Activated T-helper 1 cell treated with anti-CD3 and anti-CD28 coated beads, Interleukin-12 subunit alpha, Interleukin-12 subunit beta, Interleukin-2, Interleukin-4 antibody, amounts not matched to agents 30 ng/mL and 10 ng/mL and 1 ng/mL, durations not matched to agents 14 hours and 24 hours and 36 hours (primary cell): ENCODE measurements at places on chromosomes 7 and 10.

- no peak for DNase-seq
Observed at GRCh38 chr10:130027716-130028464, 63.8 kb upstream of the EBF3 start.

DNA sequence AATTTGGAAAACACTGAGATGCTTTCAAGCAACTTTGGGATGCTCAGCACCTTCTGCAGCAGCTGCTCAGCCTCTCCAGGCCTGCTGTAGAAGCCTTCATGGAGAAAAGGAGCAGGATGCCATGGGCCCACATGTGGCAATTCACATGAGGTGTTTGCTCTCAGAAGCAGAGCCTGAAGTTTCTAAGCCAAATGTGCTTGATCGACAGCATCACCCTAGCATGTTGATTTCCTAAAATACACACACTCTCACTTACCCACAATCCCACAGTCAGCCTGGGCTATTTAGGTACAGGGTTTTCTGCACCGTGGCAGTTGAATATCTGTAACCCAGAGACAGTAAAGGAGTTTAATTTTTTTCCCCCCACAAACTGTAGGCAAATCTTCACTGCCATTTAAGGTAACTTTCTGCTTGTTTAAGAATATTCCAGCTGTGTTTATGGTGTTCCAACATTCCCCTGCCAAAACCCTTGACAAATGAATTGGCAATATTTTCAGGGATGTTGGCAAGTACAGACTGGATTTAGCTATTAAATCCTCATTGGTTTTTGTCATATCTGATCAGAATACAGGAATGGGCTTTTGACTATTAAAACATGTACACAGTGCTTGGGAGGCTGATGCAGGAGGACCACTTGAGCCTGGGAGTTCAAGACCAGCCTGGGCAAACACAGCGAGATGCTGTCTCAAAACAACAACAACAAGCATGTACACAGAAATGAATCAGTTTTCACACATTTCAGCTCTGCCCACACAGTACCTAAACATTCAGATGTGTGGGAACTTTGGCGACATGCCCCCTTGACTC lies 244.2 kb downstream of the CELF2 start:
- no peak for DNase-seq

GRCh38 chr7:117347480-117347879 lies 24.6 kb upstream of the WNT2 start:
- no peak for DNase-seq

- no peak for DNase-seq
Observed at GRCh38 chr7:154914308-154914995, 88.5 kb downstream of the PAXIP1 start.

- no peak for DNase-seq
Observed at GRCh38 chr10:42836771-42837468, 54.3 kb downstream of the BMS1 start.

- DNase-seq: no peak
Observed at GRCh38 chr10:34172936-34173533, 642.1 kb downstream of the PARD3 start.

DNA sequence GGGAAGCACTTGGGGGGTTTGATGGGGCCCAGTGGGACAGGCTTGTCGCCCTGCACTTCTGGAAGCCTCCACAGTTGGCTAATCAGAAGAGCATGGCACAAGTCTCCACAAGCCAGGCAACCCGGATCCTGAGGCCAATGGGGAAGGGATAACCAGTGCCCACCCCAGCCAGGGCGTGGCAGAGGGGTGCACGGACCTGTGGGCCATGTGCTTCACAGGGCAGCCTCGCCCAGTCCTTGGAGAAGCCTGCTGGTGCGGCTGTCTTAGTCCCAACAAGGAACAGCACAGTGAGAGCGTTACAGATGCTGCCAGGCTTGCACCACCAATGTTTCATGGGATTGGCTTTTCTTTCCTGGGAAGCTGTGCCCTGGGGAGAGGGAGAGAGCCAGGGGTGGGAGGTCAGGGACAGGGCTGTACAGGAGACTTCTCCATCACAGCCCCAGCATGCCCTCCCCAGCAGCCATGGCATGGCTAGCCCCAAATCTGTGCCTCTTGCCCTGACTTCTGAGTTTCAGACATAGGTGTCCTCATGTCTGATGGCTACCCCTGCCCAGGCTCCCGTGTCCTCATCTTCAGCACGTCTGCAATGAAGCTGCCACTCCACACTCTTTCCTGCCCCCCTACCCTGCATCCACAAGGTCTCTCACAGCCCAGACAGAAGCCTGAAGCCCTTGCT lies 116.0 kb downstream of the PTPN20 start:
- DNase-seq: no peak

GRCh38 chr7:95675016-95675415 lies 78.7 kb upstream of the PDK4 start:
- DNase-seq: no peak

DNA sequence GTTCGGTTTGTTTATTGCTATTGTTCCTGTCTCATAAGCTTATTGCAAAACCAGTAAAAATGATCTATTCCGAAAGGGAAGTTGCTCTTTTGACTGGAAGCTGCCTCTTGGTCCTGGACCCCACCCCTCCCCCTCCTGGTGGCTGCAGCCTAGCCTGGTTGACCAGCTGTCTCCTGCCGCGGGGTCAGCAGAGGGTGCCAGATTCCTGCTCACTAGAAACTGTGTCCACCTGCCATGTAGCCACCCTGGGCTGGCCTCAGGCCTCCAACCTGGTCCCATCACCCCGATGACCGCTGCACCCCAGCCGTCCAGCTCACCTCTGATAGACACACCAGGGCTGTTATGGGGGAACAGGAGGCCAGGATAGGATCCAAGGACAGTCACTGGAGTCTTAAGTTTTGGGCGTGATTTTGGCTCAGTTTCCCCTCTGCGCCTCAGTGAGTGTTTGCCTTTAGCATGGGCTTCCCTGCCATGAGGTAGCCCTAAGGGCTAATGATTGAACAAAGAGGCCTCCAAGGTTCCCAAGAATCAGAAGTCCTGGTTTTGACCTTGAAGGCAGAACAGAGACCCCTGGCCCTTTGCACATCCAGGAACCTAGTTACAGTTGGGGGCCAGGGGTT lies 32.9 kb upstream of the SLF2 start:
- no peak for DNase-seq

- no peak for DNase-seq
Observed at GRCh38 chr10:64112701-64113355, 591.6 kb downstream of the REEP3 start.

GRCh38 chr10:64011912-64012714 lies 490.9 kb downstream of the REEP3 start:
- no peak for DNase-seq

- no peak for DNase-seq
Observed at GRCh38 chr10:78948621-78949030, 120.1 kb upstream of the ZMIZ1 start.

DNA sequence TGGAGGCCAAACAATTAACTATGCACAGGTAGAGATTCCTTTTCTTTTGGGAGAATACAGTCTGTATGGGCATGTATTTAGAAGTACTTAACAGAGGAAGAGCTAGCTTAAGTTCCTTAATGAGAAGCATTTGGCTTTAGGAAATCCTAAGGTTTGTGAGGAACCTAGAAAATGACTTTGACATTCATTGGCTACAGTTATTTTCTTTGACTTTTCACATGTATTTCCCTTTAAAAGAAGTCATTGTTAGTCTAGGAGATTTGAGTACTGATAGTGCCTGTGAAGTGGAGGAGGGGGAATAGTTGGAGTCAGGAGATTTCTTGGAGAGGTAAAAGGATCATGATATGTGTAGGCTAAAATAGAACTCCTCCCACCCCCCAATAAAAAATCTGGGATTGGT lies 3.6 kb downstream of the HELLS start:
- no peak for DNase-seq
